ENCODE measurements at places on chromosomes 7 and 10.

DNA sequence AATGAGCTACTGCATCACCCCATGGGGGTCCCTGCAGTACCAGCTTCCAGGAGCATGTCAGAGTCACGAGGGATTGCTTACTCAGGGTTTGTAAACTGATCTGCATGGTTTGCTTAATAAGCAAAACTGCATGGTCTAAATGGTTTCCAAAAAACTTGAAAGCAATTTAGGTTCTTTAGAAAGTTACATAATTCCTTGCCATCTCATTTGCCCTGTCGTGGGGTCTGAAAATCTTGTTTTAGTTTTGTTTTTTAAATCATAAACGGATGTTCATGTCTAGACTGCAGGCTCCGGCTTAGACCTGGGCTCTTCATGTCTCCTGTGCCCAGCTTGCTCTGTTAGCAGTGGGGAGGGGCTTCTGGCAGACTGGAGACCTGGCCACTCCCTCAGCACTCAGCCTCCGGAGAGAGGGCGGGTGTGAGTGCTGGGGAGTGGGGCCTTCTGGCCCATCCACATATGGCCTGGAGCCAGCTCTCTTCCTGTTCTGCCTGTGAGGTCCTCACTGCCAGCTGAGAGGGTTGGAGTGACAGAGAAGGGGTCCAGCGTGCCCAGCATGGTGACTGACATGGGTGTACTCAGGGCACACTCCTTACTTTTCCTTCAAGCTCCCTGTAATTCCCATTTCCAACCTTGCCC is 17.5 kb downstream of the PRF1 start:
- DNase-seq: peak; percentile 76

GRCh38 chr7:66255534-66256100 is 50.5 kb downstream of the TPST1 start:
- DNase-seq: no peak

DNA sequence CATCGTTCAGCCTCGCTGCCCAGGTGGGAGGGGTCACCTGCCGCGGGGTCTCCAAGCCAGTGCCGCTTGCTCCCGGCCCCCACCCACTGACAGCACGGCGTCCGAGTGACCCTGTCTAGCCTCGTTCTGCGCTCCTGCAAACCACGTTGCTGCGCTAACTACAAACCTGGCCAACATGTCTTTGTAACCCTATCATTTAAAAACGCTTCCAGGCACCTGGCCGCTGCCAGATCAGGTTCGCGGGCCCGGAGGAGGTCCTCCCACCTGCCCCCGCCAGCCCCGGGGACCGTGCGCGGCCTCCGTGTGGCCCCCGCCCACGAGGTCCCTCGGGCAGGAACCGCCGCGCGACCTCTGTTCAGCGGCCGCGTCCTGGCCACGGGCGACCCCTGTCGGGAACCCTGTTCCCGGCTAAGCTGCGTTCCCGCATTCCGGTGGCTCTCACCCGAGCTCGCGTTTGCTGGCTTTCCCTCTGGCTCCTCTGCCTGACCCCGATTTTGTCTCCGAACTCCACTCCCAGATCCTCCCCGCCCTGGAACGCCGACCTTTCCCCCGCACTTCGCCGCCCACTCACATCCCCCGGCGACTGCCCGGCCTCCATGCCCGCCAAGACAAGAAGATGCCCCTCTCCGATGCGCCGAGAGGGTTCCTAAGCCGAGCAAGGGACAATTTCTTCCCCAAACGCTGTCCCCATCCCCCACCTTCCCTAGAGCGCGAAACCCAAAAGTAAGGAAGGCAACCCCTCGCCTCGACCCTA is 2.4 kb downstream of the SFMBT2 start:
- peak; percentile 81 for DNase-seq

- no peak for DNase-seq
These were observed 55.0 kb downstream of the PIK3AP1 start for GRCh38 chr10:96665306-96665705.

DNA sequence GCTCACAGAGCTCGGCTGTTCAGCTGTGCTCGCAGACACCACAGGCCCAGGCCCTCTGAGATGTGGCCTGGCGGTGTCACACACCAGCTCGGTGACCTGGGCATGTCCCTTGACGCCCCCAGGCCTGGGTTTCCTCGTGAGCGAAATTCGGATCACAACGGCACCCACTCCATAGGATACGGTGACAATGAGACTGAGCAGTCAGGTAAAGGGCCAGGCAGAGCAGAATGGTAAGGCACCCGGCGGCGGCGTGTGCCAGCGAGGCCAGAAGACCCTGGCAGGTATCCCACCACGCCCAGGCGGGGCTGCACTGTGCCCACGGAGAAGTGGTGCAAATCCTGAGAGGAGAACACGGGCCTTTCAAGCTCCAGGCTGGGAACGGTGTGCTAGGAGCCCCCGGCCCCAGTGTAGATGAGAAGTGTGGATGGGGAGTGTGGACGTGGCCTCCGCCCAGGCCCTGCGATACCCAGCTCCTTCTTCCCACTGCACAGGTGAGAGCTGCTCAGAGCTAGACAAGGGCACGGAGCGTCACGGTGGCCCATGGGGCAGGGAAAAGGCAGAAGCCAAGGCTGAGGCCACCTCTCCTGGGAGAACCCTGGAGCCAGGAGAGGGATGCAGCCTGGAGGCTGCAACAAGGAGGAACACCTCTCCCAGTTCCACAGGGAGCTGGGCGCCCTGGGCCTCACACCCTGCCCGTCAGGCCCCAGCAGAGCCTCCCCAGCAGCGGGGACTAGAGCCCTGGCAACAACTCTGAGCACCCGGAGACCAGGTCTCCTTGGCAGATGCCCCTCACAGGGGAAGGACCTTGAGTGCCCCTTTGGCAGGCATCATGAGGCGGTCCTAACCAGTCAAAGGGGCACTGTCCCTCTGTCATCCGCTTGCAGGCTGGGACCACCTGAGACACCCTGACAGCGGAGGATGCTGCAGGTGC is 219.1 kb downstream of the MAD1L1 start:
- DNase-seq: peak; percentile 29

- no peak for DNase-seq
These were observed 124.5 kb downstream of the ZFAND4 start for GRCh38 chr10:45548068-45548467.

- no peak for DNase-seq
These were observed 130.5 kb downstream of the CUX1 start for GRCh38 chr7:101947899-101948298.

GRCh38 chr10:31980471-31980870 is 51.8 kb upstream of the ARHGAP12 start:
- no peak for DNase-seq

- peak; percentile 48 for DNase-seq
These were observed 5.1 kb upstream of the EMX2 start for GRCh38 chr10:117537436-117537903.

DNA sequence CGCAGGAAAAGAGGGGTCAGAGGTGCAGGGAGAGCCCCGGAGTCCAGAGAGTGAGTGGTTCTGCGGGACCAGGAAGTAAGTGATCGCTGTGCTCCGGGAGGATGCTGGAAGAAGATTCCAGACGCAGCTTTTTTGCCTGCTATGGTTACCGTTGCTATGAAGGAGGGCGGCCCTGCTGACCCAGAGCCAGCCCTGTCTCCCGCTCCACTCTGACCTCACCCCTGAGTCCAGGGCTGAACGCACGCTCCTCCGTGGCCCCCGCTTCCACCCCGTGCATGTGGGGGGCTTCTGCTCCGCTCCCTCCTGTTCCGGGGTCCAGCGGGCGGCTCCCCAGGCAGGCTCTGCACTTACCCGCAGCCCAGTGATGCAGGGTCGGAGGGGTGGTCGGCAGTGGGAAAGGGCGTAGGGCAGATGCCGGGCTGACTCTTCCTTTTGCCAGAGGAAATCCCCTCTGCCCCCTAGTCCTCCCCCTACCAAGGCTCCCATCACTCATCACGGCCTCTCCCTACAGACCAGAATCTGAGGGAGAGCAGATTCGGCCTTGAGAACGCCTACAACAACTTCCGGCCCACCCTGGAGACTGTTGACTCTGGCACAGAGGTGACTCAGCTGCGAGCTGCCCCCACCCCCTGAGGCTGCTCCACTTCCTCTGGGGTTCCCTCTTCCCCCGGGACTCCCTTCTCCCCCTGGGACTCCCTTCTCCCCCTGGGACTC is 2.7 kb upstream of the MUC17 start:
- peak; percentile 89 for DNase-seq

GRCh38 chr7:95066737-95067530 is 159.5 kb downstream of the PPP1R9A start:
- DNase-seq: no peak

- no peak for DNase-seq
These were observed 52.8 kb downstream of the HHEX start for GRCh38 chr10:92742331-92743228.

- DNase-seq: no peak
These were observed 66.7 kb downstream of the AKR1E2 start for GRCh38 chr10:4892681-4893080.

GRCh38 chr7:34392972-34393371 is 265.0 kb upstream of the NPSR1 start:
- DNase-seq: no peak

DNA sequence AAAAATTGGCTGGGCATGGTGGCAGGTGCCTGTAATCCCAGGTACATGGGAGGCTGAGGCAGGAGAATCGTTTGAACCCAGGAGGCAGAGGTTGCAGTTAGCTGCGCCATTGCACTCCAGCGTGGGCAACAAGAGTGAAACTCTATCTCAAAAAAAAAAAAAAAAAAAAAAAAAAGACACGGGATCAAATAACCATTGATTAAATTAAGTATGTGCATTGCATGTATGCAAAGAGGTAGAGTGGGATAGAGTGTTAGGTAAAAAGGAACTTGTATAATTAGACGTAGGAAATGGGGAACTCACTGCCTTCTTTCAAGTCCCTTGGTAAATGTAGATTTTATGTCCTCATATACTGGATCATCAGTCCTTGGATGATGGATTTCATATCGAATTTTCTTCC is 13.1 kb downstream of the VCL start:
- DNase-seq: no peak

DNA sequence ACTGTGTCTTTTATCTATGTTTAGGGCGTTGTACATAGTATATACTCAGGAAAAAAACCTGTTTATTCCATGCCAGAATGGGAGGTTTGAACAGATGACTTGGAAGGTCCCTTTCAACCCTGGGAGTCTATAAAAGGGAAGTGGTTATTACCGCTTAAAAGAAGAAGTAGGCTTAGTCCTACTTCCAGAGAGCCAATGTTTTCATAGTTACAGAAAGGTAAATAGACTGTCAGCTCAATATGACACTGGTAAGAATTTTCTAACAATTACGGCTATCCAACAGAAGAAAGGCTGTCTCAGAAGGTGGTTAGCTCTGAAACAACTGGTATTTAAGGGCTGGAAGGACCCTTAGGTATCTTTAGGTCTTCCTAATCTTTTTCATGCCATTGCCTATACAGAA is 1.1 kb upstream of the TFAM start:
- DNase-seq: no peak

DNA sequence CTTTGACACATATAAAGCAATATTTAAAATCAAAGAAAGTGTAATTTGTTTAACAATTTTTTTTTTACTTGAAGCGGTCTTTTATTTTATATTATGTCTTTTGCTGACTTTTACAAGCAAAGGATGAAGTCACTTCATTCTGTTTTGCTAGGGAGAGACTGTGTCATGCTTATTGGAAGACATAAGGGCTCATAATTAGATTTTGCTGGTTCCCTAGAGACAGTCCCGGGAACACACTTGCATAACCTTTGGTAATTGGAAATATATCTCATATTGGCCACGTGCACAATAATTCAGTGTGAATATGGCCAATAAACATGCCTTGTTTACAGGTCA is 448 bp upstream of the NET1 start:
- DNase-seq: no peak

- DNase-seq: no peak
These were observed 48.4 kb downstream of the BRI3 start for GRCh38 chr7:98329791-98330373.

DNA sequence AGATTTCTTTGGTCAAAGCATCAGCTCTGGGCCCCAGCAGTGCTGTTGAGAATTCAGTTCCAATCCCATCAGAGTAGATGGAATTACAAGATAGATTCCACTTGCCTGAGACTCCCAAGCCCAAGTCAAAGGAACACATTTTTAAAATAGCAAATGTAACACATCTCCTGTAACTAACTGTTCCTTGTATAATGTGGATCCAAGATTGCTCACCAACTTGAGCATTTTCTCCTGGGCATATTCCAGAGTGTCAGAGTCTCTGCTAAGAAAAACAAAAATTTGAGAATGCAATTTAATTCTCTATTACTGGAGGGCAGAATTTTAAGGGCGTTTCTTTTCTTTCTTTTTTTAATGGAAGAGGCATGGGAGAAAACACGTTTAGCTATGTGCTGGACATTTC is 136.7 kb downstream of the NEBL start:
- no peak for DNase-seq

- DNase-seq: no peak
These were observed at the start of gene ANKRD1 for GRCh38 chr10:90920986-90921666. ANKRD1 (minus strand) TSS chr10:90921087; CDS start chr10:90921027, 60 bp downstream.

DNA sequence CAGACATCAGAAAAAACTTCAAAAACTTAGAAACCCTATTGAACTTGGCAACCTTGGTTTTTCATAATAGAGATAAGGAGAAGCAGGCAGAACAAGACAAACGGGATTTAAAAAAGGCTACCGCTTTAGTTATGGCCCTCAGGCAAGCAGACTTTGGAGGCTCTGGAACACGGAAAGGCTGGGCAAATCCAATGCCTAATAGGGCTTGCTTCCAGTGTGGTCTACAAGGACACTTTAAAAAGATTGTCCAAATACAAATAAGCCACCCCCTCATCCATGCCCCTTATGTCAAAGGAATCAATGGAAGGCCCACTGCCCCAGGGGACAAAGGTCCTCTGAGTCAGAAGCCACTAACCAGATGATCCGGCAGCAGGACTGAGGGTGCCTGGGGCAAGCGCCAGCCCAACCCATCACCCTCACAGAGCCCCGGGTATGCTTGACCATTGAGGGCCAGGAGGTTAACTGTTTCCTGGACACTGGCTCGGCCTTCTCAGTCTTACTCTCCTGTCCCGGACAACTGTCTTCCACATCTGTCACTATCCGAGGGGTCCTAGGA is 115.3 kb downstream of the NRCAM start:
- no peak for DNase-seq

DNA sequence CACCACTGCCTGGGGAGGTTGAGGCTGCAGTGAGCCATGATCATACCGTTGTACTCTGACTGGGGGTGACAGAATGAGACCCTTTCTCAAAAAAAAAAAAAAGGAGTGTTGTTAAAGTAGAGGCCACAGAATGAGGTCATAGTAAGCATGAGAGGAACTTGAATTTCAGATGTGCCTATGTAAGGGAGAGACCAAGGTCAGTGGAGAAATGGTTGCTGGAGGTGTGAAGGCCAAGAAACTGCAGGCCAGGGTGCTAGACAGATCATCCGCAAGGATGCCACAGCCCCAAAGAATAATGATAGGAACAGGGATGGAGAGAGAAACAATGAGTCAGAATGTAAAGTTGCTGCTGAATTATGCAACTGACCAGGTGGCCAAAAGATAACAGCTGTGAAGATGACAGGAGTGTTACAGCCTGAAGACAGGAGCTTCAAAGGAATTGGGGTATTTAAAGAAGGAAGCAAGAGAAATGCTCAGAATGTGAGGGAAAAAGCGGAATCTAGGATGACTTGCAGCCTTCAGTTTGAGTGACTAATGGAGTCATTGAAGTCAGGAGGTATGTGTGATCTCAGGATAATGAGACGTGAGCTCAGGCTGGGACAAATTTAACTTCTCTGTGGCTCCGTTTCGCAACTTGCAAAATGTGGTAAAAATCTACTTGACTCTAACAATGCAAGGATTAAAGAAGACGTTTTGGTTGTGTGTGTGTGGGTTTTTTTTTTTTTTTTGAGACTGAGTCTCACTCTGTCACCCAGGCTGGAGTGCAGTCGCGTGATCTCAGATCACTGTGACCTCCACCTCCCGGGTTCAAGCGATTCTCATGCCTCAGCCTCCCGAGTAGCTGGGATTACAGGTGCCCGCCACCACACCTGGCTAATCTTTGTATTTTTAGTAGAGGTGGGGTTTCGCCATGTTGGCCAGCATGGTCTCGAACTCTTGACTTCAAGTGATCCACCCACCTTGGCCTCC is 22.2 kb downstream of the TYW1B start:
- no peak for DNase-seq

Data from left hindlimb (tissue), 1 donor.